ENCODE measurements at places on chromosomes 3 and 15. TPM values are rescaled to one million over a fixed set of nuclear protein-coding genes. Genes with fewer than 3 reads are reported as not detected.

The HSPBAP1 gene
- total RNA-seq: 7.6 TPM

The MYO5C gene
- total RNA-seq: 0.61 TPM

The MELTF gene
- total RNA-seq: 1.9 TPM

The LRRIQ4 gene
- not detected for total RNA-seq

The BTLA gene
- 46.3 TPM for total RNA-seq

The RBMS3 gene
- 0.81 TPM for total RNA-seq

The PLS1 gene
- 4.6 TPM for total RNA-seq

The CELF6 gene
- total RNA-seq: 0.82 TPM

The PRTG gene
- not detected for total RNA-seq

The CHRM5 gene
- not detected for total RNA-seq

The PLA2G4D gene
- not detected for total RNA-seq

The PGBD4 gene
- 2.2 TPM for total RNA-seq

The TICRR gene
- 5.1 TPM for total RNA-seq

The GPR156 gene
- 0.38 TPM for total RNA-seq

The LRRC49 gene
- not detected for total RNA-seq

The CPNE4 gene
- not detected for total RNA-seq

The RAB6B gene
- 0.26 TPM for total RNA-seq

The EXD1 gene
- not detected for total RNA-seq

The IL20RB gene
- total RNA-seq: 1.0 TPM

The BCL6 gene
- total RNA-seq: 35.7 TPM

The TEX9 gene
- 0.94 TPM for total RNA-seq

The DNAH12 gene
- total RNA-seq: not detected

The SLC27A2 gene
- 14.4 TPM for total RNA-seq

The MCF2L2 gene
- total RNA-seq: 1.3 TPM

The GOLGA8G gene
- not detected for total RNA-seq

The POLQ gene
- 4.4 TPM for total RNA-seq

The PIGZ gene
- 0.61 TPM for total RNA-seq

The TBC1D2B gene
- total RNA-seq: 22.8 TPM

The CCR8 gene
- total RNA-seq: 0.87 TPM

The ANKRD34C gene
- not detected for total RNA-seq

The TMEM212 gene
- total RNA-seq: not detected

The ABI3BP gene
- not detected for total RNA-seq

The SLC51A gene
- total RNA-seq: not detected

Measured in activated T-cell treated with anti-CD3 and anti-CD28 coated beads, Interleukin-2, amount 50 U/mL, for 4 hours (primary cell).